ENCODE measurements at places on chromosomes 2 and 18. TPM values are rescaled to one million over a fixed set of nuclear protein-coding genes. Genes with fewer than 3 reads are reported as not detected.

Gene OTX1
- not detected for total RNA-seq

Gene PAIP2B
- total RNA-seq = 2.4 TPM

Gene ADAM23
- 16.4 TPM for total RNA-seq

Gene NT5C1B
- not detected for total RNA-seq

Gene RAD51AP2
- not detected for total RNA-seq

Gene ADCYAP1
- total RNA-seq = not detected

Gene DYNAP
- not detected for total RNA-seq

Gene PARD3B
- total RNA-seq = 3.0 TPM

Gene TIGD1
- 14.6 TPM for total RNA-seq

Gene DPP10
- total RNA-seq = not detected

Gene RASGRP3
- total RNA-seq = 13.5 TPM

Gene EGR4
- 0.70 TPM for total RNA-seq

Gene LOXHD1
- total RNA-seq = 0.30 TPM

Gene IER3IP1
- total RNA-seq = 5.0 TPM

Gene RESP18
- not detected for total RNA-seq

Gene AGXT
- total RNA-seq = not detected

Gene SERPINB4
- total RNA-seq = not detected

Gene GAL3ST2
- total RNA-seq = 2.4 TPM

Gene ACADL
- not detected for total RNA-seq

Gene KLHL41
- total RNA-seq = not detected

Gene TUBA3D
- total RNA-seq = not detected

Gene CNGA3
- total RNA-seq = not detected

Gene RNMT
- total RNA-seq = 115 TPM

Gene SOWAHC
- 1.1 TPM for total RNA-seq

Gene CSRNP3
- not detected for total RNA-seq

Gene SIX3
- total RNA-seq = not detected

Gene ZNF385B
- not detected for total RNA-seq

Gene KLHL29
- total RNA-seq = 0.42 TPM

Gene PLGLB1
- total RNA-seq = 2.3 TPM

Gene CFC1
- not detected for total RNA-seq

Gene HRH4
- total RNA-seq = 3.2 TPM

Gene ITGB6
- not detected for total RNA-seq

Data from T-helper 17 cell (primary cell).